ENCODE measurements at places on chromosomes 7 and 10.

DNA sequence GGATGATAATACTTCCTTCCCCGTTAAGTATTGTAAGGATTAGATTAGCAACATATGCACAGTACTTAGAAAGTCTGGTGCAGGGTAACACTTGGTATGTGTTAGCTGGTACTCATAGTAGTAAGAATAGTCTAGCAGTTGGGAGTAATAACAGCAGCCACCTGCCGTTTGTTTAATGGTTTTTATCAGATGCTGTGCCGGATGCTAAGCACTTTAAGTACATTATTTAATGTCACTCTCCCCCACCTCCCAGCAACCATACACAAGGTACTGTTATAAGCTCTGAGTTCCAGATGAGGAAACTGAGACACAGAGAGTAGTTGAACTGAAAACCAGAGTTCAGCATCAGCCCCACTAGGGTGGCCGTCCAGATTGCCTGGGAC lies 60.1 kb downstream of the ZMIZ1 start:
- no peak for DNase-seq

- no peak for DNase-seq
Measured at GRCh38 chr7:29289156-29290021, 94.8 kb downstream of the CHN2 start.

DNA sequence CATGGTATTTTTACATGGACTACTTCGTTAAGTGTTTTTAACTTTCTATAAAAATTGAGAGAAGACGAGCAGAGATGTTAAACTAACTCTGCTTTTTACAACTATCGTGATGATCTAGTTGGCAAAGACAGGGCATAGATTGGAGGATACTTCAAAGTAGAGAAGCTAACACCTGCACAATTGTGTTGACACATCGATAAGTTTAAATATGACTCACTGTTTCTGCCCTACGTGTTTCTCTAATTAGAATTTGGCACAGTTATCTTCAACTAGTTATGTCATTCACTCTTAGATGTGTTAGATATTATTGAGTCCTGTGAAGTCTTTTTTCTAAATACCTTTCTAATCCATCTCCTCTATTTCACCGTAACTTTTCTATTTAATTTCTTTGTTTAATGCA lies 68.5 kb upstream of the FERD3L start:
- DNase-seq, result no peak

DNA sequence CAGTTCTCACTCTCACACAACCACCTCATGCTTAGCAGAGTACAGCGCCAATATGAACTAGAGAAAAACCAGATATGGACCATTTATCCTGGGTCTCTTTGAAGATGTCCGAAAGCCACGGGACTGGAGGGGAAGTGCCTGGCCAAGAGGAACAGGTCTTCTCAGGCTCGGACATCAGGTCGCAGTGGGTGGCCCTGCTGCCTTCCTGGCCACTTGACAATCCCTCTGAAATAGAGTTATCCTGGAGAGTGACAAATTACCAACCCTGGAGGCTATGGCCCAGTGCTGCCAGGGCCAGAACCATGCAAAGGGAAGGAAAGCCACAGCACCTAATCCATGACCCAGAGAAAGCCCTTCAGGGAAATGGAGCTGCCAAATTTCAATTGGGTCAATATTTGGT lies 646.8 kb upstream of the NRP1 start:
- DNase-seq, result no peak

DNA sequence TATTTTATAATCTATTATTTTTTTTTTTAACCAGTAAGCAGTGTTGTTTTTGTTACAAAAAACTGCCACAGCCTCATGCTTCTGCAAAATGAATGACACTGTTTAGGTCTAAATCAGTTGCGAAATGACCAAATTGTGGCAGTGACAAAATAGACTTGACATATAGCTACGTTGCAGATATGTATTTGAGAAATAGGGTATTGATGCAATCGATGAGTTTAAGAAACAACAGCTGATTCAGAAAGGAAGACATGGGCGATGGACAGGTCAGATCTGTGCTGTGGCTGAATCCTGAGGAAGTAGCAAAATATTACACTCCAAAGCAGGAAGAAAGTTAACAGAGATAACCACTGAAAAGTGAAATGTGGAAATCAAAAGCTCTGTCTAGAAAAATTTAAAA lies 89.0 kb upstream of the STEAP4 start:
- DNase-seq, result no peak

DNA sequence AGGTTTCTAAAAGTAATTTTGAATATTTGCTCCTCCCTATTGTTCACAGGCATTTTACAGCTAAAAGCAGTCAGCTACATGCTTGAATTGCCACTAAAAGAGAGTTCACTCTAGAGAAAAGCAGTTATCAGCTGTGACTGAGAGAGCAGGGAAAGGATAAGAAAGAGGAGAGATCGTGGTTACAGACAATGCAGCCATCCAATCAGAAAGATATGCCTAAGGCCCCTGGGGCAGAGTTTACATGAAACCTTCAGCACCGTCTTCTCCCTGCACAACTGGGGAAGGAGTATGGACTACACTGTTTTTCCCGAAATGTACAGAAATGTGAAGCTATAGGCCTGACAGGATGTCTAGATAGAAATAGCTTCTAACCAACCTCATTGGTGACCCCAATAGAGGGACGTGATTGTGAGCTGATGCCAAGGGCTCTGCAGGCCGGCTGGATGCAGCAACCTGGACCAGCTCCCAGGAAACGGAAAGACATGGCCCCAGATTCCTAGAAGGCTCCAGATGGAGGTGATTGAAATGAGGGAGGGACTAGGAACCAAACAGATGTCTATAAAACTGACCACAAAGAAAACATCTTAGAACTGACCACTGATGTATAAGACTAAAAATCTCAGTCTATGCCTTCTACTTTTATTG lies 3.2 kb upstream of the VSTM4 start:
- DNase-seq, result no peak

- no peak for DNase-seq
Measured at GRCh38 chr10:90930971-90931871, 10.3 kb upstream of the ANKRD1 start.

DNA sequence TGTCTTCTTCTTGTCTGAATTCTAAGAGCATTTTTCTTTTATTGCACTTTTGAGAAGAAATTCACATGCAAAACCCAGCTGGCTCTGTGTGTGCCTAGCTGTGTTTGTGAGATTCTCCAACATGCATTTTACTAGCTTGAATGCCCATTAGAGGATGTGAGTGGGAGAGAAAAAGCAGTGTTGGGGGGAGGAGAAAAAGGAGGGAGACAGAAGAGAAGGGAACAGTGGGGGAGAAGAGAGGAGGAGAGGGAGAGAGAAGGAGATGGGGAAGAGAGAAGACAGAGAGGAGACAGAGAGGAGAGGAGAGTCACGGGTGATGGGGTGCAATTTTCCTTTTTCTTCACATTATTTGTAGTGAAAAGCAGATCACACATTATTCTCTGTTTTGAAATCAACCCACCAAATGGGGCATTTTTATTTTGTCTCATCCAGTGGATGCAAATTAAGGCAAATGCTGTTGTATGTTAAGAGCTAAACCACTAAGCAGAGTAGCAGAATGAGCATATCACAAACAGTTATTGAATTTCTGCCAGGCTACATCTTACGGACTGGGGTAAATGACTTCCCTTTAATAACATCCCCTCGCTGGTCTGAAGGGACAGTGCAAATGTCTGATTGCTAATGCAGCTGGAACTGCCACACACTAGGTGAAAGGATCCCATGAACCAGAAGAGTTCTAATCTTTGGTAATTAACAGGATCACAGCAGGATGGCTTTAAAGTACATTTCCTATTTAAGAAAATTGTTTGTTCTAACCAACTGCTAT lies 849 bp downstream of the LRRN3 start:
- DNase-seq, result no peak

GRCh38 chr7:17370901-17371585 lies 72.6 kb downstream of the AHR start:
- DNase-seq, result no peak

DNA sequence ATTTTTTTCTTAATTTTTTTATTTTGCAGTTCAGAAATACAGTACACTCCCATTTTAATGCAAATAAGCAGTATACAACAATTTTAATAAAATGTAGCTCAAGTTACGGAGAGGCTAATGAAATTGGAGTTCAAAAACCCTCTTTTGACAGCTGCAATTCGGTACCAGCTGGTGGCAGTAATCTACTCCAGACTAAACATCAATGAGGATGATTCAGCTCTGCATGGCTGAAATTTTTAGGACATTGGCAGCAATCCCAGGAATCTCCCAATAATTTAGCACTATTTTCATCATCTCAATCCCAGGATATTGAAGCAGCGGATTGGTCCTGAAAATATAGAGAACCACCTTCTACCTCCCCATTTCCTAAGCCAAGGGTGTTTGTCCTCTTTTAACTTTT lies 278.8 kb downstream of the CACNA2D1 start:
- DNase-seq, result no peak

DNA sequence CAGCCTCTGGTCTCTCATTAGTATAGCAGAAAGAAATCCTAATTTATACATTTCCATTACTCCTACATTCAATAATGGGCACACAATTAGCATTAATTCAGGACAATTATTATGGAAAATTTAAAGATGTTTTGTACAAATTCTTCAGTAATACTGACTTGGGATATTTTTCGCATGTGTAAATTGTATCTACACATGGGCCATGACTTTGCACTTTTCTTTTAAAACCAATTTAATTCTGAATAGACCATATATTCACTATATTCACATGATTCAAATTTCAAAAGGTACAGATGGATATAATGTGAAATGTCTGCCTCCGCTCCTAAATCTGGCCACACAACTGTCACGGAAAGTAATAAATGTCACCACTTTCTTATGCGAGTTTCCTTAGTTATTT lies 123.0 kb downstream of the TCERG1L start:
- DNase-seq, result no peak

DNA sequence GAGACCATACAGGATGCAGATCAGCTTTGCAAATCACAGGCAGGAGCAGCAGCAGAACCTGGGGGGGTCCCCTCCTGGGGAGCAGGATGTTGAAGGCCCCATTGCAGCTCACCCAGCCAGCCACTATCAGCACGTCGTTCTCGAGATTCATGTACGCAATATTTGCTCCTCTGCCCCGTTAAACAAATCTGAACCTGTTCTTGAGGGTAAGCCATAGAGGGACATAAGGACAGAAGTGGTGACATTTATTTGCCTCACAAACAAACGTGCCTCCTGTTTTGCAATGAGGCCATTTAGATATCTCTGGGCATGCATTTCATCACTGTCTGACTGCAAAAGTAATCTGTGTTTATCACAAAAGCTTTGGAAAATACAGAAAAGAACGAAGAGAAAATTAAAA lies 87.3 kb upstream of the BAIAP2L1 start:
- DNase-seq, result no peak

DNA sequence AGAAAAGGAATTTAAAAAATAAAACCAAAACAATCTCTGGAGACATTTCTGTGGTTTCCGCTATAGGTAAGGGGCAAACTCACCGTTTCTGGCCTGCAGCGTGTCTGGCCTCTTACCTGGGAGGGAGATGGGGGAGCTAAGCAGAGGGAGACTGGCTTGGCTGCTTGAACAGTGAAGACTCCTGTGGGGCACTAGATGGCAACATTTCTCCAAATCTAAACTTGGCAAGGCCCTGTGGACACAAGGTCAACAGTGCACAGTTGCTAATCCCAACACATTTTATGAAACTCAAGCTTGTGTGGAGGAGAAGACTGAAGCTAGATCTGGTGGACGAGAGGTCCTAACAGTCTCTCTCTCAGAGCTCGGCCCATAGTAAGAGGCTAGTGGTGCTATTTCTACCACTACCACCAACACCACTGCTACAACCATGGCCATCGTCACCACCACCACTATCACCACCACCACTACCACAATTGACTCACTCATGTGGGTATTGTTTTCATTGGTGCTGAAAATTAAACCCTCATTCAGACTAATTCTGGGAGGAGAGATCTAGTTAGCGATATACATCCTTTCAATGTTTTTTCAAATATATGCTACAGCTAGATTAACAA lies 28.4 kb upstream of the CDHR3 start:
- no peak for DNase-seq

DNA sequence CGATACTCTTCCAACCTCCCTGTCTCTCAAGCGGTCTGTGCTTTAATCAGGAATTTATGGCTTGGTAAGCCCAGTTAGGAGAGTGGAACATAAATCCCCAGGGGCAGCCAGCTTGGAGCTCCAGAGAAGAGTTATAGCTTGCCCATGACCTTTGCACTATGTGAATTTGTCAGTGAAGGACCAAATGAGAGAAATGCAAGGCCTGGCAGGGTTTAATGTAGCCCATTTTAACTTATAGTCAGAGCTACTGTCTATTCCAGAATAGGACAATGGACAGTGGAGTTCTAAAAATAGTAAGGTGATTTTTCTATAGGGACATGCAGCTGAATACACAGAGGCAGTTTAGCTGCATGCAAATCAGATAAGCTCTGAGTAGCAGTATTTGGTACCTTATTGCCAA lies 142.6 kb upstream of the CAV2 start:
- no peak for DNase-seq

- no peak for DNase-seq
Measured at GRCh38 chr10:122462533-122463465, 1.4 kb downstream of the HTRA1 start.

DNA sequence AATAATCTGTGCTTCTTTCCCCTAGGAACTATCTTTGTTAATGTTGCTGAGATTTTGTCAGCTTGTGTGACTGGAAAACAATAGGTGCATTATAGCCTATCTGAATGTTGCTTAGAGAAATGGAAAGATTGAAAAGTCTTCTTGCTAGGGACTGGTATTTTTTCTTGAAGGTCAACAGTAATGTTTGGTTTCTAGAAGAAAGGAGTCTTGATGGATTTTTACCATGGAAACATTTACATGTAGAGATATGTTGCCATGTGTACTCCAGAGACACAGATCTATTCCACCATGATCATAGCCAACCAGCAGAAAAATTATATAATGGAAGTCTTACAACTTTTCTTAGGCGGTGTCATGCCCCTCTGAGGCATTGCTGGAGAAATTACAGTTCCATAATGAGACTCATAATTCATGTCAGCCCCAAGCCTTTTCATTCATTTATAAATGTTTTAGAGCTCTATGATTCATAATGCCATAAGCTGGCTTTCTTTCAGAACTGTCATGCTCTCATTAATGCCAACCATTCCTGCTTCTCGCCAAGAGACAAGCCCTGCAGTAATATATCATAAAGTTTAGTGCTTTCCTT lies 175.1 kb upstream of the PTPRZ1 start:
- no peak for DNase-seq

DNA sequence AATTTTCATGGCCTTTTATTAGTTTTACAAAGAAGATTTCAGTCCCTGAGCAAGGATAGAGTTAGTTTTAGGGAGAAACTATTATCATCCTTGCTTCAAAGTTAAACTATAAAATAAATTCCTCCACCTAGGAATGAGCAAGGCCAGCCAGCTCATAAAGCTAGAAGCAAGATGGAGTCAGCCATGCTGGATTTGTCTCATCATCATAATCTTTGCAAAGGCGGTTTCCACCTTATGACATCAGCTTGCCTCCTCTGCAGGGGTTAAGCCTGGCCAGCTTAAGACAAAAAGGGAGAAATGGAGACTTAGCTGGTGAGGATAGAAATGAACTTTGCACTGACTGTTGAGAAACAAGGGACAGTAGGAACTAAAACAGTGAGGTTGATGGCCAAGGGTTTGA lies 18.7 kb downstream of the SSMEM1 start:
- no peak for DNase-seq

- no peak for DNase-seq
Measured at GRCh38 chr7:100896732-100897608, 1.3 kb upstream of the ACHE start.

- peak; percentile 37 for DNase-seq
Measured at GRCh38 chr7:77759294-77759889, 38.8 kb downstream of the TMEM60 start.

- DNase-seq, result no peak
Measured at GRCh38 chr7:2299131-2299829, 15.0 kb downstream of the SNX8 start.

Data from NCI-H187 (cell line).